ENCODE measurements at places on chromosomes 16 and 17. TPM values are rescaled to one million over a fixed set of nuclear protein-coding genes. Genes with fewer than 3 reads are reported as not detected.

KRT9 gene
- not detected for total RNA-seq

CRISPLD2 gene
- total RNA-seq = 0.76 TPM

MEOX1 gene
- 3.6 TPM for total RNA-seq

UMOD gene
- not detected for total RNA-seq

KRTAP3-1 gene
- not detected for total RNA-seq

DNASE1L2 gene
- 1.9 TPM for total RNA-seq

HCRT gene
- not detected for total RNA-seq

CCL3 gene
- 2.0 TPM for total RNA-seq

SOX8 gene
- 5.1 TPM for total RNA-seq

ACSM3 gene
- total RNA-seq = 9.0 TPM

HEATR9 gene
- total RNA-seq = 1.5 TPM

COPRS gene
- total RNA-seq = 6.7 TPM

PRSS33 gene
- not detected for total RNA-seq

GLIS2 gene
- total RNA-seq = 0.18 TPM

CTRB2 gene
- total RNA-seq = 18.7 TPM

TBC1D26 gene
- total RNA-seq = not detected

TEFM gene
- 16.3 TPM for total RNA-seq

ASGR1 gene
- total RNA-seq = 1.3 TPM

KRT12 gene
- total RNA-seq = not detected

TEKT5 gene
- not detected for total RNA-seq

GPS1 gene
- 113 TPM for total RNA-seq

KRTAP16-1 gene
- total RNA-seq = not detected

PLXDC1 gene
- 6.3 TPM for total RNA-seq

SLC12A3 gene
- not detected for total RNA-seq

ZNF19 gene
- total RNA-seq = 7.9 TPM

NPIPB9 gene
- 4.5 TPM for total RNA-seq
